ENCODE measurements at places on chromosomes 7 and 10. TPM values are rescaled to one million over a fixed set of nuclear protein-coding genes. Genes with fewer than 3 reads are reported as not detected.

Gene CRYGN
- total RNA-seq: 0.50 TPM

Gene C7orf57
- not detected for total RNA-seq

Gene GLI3
- total RNA-seq: 6.4 TPM

Gene NOLC1
- 23.4 TPM for total RNA-seq

Gene OR2A12
- total RNA-seq: not detected

Data from fibroblast of lung (primary cell).